ENCODE measurements at places on chromosomes 1 and 21.

DNA sequence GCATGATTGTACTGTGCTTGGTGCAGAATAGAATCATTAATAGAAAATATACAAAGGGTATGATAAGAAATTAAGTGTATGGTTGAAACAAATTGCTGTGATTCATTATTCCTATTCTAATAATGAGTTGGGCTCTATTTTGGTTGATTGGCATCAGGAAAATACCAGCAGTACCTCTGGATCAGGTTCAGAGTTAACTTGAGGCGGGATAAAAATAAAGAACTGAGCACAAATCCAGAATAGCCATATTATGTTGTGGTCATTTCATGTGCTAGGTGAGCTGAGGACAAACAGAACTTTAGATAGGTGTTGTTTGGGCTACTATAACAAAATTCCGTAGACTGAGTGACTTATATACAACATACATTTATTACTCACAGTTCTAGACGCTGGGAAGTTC is 60.7 kb upstream of the GCLM start:
- no peak for DNase-seq

DNA sequence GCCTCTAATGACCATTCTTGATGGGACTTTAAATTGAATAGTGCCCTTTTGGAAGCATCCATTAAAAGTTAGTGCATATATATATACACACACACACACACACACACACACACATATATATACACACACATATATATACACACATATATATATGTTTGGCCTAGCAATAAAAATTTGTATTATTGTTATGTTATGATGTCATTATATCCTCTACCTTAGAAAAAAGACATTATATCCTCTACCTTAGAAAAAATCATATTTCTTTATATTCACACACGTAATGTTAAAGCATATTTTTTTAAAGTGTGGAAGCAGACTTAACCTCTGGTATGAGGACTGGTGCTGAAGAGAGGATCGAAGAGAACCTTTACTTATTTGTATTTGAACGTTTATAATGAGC is 43.3 kb downstream of the EBNA1BP2 start:
- no peak for DNase-seq

DNA sequence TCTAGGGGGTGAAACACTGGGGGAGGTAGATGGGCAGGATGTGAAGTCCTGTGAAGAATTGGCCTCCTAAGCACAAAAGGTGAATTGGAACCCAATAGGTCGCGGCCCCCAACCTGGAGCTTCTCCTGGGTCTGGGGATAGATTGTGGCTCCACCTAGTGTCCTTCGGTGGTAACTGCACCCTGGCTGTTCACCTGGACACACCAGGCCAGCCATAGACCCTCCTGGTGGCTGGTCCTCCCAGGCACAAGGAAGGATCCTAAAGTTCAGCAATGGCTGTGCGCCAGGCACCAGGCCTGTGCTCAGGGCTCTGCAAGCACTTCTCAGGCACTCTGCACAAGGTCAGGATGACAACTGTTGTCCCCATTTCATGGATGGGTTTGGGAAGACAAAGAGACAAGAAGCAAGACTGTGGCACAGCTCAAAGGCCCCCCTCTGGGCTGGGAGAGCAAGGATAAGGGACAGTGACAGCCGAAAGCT is 13.5 kb downstream of the ESPN start:
- DNase-seq = peak; percentile 35

DNA sequence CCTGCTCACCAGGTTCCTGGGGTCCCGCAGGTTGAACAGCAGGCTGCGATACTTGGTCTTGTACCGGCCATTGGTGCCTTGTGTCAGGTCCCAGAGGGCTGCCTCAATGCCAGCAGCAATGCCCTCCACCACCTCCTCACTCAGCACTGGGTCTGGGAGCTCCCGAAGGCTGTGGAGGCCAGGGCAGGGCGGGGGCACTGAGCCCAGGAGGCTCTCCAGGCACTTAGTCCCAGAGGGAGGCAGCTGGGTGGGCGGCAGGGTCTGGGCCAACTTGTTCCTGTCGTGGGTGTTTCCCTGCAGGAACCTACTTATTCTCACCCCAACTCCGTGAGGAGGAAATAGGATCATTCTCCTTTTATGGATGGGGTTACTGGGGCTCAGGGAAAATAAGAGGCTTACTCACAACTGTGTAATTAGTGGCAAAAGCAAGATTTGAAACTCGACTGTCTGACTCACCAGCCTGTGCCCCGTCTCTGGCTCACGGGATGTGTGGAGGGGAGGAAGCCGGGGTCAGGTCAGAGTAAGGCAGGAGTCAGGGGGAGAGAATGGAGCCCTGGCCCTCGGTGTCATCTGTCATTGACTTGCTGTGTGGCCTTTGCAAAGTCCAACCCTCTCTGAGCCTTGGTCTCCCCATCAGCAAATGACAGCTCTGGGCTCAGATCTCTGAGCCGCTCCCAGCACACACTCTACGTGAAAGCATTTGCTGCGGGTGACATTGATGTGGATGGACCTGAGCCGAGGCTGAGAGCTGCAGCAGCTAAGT is 17.2 kb downstream of the SPOCD1 start:
- DNase-seq = peak; percentile 93

DNA sequence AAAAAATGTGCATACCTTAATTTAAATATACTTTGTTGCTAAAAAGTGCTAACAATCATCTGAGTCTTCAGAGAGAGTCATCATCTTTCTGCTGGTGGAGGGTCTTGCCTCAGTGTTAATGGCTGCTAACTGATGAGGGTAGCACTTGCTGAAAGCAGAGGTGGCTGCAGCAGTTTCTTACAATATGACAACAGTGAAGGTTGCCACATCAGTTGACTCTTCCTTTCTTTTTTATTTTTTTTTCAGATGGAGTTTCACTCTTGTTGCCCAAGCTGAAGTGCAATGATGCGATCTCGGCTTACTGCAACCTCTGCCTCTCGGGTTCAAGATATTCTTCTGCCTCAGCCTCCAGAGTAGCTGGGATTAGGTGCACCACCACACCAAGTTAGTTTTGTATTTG is 2.6 kb upstream of the CFAP45 start:
- DNase-seq = no peak
